ENCODE measurements at places on chromosomes 2 and 18. TPM values are rescaled to one million over a fixed set of nuclear protein-coding genes. Genes with fewer than 3 reads are reported as not detected.

GRCh38 chr2:36389091-36389564 is 33.5 kb downstream of the CRIM1 start:
- H3K27ac ChIP-seq = no peak overlapping the region
- no peaks in the 10 kb centered on the region for H3K4me1 ChIP-seq
- no peak overlapping the region for H3K4me3 ChIP-seq

- H3K27me3 ChIP-seq = no peaks in the 10 kb centered on the region
- DNase-seq = no peak
- H3K27ac ChIP-seq = no peak overlapping the region
Observed at GRCh38 chr2:241720099-241720498, 14.3 kb upstream of the D2HGDH start.

Gene INPP1
- 15.9 TPM for total RNA-seq

Gene IL36RN
- not detected for total RNA-seq

Data from CD8-positive, alpha-beta memory T cell (primary cell).